Right kidney (tissue), 9 donors: ENCODE measurements at places on chromosomes 12 and 14.

DNA sequence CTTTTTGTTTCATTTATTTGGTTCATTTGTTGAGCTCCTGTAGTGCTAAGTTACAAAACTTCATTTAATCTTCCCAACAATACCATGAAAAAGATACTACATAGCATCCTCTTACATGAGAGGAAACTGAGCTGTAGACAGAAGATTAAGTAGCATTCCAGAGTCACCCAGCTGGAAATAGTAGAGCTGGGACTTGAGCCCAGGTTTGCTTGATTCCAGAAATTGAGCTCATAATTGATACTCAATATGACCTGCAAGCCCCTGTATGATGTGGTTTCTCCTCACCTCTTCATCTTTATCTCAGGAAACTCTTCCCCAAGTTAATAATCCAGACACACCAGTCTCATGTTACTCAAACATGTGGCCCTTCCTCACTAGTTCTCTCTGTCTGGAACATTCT lies 87.0 kb upstream of the DAAM1 start:
- no peak for DNase-seq

DNA sequence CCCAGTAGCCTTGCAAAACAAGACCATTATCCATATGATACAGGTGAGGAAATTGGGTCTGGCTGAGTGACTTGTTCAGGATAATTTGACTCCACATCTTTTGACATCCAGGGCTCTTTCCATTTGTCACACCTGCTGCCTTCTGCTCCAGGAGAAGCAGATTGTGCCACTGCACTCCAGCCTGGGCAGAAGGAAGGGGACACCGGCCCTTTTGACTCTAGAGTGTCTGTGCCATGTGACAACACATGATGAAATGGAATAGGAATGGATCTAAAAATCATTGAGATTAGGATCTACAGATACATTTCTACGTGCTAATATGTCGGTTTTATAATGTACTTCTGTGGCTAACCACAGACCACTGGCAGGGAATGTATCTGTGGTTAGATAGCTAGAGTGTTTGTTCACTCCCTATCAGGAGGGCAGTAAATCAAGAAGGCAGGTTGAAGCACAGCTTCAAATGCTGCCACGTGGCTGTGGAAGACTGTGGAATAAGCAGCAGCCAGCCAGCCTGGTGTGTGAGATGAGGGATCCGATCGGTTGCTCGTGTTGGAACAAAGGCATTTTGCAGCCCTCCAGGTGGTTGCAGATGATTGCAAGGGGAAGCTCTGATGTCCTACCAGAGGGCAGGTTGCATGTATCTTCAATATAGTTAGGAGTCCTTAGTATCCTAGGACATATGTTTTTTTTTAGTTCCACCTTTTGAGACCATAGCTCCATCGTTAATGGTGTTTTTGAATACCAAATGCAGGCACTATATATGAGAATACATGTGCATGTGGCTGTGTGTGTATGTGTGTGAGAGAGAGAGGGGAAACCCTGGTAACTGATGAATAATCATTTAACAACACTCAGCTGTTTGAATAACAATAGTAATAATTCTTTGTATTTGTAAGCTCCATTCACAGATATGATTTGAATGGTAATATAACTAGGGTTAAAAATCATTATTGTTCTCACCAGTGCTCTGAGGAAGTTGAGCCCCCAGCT lies 28.6 kb downstream of the EML1 start:
- no peak for DNase-seq

GRCh38 chr14:69838881-69839416 lies 40.3 kb upstream of the SMOC1 start:
- DNase-seq = no peak

GRCh38 chr12:49911213-49911605 lies 7.5 kb upstream of the FAIM2 start:
- no peak for DNase-seq

DNA sequence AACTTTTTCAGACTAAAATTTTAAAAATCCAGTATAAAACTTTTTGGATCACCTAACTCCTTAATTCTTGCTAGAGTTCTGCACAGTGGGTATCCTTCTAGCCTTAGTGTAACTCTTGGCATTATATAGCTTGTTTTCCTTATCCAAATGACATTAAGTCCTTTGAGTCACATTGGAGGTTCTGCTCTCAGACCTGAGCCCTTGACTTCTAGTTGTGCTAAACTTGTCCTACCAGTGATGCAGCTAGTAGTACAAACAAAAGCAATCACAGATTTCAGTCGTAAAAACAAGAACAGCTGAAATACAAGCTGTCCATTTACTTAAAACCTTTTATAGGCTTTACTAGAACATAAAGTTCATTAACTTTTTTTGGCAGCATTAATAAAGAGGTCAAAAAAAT lies 10.5 kb downstream of the ZBTB1 start:
- DNase-seq = no peak

GRCh38 chr12:106885541-106886249 lies 70.0 kb upstream of the TMEM263 start:
- no peak for DNase-seq

- DNase-seq = no peak
Observed at GRCh38 chr12:104748790-104749189, 209.3 kb downstream of the SLC41A2 start.

GRCh38 chr12:111283521-111283920 lies 85.4 kb downstream of the PHETA1 start:
- no peak for DNase-seq

GRCh38 chr12:114895827-114896226 lies 211.9 kb upstream of the TBX3 start:
- DNase-seq = no peak

DNA sequence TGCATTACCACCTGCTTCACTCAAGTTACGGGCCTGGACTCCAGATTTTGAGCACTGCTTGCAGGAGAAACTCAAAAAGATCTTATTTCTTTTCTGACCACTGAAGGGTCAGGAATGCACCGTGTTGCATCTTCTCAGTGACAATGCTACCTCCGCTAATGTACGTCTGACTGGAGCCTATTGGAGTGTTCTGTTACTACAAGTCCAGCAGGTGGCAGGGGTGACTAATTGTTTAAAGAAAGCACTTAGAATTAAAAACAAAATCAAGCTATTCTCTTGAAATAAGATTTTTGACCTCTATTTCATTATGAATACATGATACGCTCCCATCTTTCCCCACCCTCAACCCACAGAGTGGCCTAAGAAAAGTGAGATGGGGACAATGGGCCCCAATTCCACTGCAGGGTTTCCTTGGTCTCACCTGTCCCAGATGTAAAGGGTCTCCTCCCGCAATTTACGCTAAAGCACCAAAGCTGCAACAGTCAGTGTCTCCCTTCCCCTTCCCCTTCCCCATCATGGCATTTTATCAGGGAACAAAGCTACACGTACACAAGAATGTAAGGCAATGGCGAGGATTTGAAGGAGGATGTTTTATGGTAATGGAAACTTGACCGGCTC lies 2.2 kb downstream of the TBPL2 start:
- DNase-seq = peak; percentile 24
